ENCODE measurements at places on chromosomes 7 and 10. TPM values are rescaled to one million over a fixed set of nuclear protein-coding genes. Genes with fewer than 3 reads are reported as not detected.

The FAM13C gene
- 2.8 TPM for total RNA-seq

- DNase-seq, result no peak
Observed at GRCh38 chr10:48475943-48476278, 129.0 kb downstream of the ARHGAP22 start.

DNA sequence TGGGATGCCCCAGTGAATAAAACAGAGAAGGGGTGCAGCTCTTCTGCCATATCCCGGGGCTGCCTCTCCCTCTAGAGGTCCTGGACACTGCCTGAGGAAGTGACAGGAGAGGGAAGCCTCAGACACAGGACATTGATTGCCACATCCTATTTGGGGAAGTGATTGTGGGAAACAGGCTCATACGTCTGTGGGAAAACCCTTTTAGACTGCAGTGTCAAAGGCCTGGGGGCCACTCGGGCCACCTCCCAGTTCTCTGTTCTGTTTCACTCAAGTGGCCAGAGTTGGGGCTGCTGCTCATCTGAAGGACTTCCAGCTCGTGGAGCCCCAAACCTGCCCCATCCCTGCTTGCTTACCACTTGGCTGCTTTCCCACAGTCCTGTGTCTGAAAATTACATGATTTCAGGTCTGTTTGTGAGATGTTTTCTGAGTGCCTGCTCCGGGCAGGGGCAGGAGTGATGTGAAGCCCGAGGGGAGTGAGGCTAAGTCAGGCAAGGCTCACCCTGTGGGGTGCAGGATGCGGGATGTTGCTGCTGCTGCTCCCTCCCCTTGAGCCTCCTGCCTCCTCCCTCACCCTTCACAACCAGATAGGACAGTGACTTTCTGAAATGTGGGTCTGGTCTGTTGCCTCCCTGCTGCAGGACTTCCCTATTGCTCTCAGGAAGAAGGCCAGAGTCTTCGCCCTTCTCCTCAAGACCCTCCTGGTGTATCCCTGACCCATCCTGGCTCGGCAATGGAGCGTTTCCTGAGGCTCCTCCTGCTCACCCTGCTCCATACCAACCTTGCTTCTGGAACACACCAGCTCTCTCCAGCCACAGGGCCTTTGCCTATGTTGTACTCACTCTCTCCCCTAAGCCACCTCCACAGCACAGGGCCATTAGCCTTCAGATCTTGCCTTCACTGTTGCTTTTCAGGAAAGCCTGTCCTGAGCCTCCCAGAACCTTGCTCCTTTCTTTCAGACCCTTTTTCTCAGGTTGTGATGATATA is 58.4 kb downstream of the NEURL1 start:
- DNase-seq, result no peak

GRCh38 chr10:57142925-57143576 is 782.0 kb upstream of the ZWINT start:
- no peak for DNase-seq
